ENCODE measurements at places on chromosomes 12 and 14. TPM values are rescaled to one million over a fixed set of nuclear protein-coding genes. Genes with fewer than 3 reads are reported as not detected.

The GEMIN2 gene
- 8.8 TPM for total RNA-seq

The CIROP gene
- not detected for total RNA-seq

The POU6F1 gene
- 8.6 TPM for total RNA-seq

The HEBP1 gene
- 55.0 TPM for total RNA-seq

The ANKRD33 gene
- not detected for total RNA-seq

The AHNAK2 gene
- total RNA-seq: 4.1 TPM

The AMHR2 gene
- total RNA-seq: not detected

The HIP1R gene
- total RNA-seq: 19.1 TPM

The TDRD9 gene
- total RNA-seq: 2.5 TPM

DNA sequence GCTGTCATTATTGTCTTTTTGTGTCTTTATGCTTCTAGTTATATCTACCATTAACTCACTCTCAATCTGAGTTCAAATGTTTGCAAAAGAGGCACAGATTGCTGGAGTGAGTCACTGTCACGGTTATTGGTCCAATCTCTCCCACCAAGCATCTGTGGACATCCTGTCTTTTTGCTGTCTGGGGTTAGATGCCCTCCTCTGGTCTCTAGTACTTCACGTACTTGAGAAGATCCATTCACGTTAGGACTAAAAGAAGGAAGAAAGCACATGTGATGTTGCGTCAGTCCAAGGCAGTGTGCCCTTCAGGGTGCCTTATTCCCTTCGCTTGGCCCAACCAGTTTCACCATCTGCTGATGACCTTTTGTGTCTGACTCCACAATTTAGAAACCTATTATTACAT is 72.3 kb upstream of the STXBP6 start:
- no peak for DNase-seq

- DNase-seq: no peak
Observed at GRCh38 chr12:124774054-124774461, 89.6 kb downstream of the SCARB1 start.

GRCh38 chr12:110067531-110067930 is 19.2 kb upstream of the C12orf76 start:
- no peak for DNase-seq

DNA sequence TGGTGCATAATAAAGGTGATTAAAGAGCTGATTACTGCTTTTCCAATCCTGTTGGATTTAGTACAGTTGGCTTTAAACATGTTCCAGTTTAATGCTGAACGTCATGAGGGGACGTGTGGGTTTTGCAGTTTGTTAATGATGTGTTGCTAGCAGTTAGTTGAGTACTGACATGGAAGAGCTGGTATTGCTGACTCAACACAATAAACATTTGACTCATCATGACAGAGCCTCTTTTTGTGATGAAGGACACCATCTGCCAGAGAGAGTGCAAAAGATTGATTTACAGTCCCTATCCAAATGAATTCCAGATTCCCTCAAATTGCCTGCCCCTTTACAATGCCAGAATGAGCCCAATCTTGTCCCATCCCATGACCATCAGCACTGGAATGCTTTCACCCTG is 346.2 kb upstream of the PRICKLE1 start:
- DNase-seq: no peak

DNA sequence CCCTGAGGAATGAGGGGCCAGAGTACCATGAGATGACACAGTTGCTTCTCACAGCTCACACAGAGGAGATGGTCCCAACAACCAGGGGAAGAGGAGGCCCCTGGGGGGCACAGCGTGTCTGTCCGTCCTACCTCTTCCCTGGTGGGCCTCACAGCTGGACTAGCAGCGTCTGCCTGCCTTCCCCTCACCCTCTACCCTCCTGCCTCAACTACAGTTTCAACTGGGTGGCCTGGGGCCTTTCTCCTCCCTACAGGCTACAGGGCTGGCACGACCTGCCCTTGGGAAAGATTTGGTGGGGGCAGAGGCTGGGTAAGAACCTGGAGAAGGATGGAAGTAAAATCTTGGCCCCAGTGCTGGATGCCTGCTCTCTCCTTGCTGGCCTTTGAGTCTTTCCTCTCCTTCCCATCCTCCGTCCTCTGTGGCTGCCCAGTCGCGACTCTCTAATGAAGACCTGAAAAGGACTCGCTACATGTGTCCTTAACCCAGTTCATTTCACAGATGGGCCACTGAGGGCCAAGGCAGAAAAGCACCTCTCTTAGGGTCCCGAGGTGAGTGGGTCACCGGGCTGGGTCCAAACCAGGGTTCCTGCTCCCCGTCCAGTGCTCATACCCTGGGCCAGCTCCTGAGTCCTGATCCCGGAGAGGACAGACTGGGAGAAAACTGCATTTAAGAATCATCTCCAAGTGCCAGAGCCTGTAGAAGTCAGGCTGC is 232.5 kb downstream of the BCL11B start:
- no peak for DNase-seq

DNA sequence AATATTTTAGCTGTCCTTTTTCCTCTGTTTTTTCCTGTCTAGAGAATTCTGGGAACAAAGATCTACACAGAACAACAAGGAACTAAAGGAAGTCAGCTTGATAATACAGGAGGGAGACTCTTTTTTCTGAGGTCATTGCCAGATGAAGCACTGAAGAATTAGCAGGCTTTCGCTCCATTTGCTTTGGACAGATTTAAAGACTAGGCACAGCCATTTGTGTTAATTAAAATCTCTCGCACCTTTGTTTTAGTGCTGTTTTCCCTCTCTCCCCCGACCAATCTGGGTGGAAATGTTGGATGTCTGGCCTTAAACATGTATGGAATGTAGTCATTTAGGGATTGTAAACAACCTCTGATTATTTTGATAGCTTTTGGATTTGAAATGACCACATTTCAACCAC is 9.6 kb upstream of the GPHN start:
- DNase-seq: no peak

DNA sequence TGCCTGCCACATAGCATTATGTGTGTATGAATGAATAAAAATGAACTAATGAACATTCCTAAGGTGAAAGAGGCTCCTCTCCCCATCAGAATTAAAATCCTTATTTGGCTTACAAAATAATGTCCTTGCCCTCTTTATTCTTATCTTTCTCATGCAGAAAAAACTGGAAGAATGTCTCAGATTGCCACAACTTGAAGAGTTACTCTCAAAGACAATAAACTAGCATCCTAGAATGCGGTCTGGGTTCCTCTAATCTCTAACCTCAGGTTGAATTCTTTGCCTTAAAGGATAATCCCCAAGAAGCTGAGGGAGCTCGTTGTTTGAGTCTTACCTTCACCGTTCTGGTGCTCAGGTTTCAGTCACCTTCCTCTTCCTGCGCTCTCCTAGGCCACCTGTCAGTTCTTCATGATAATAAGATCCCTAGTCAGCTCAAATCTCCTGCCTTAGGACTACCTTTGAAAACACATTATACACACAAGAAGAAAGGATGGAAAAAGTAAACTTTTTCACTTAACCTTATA is 147.1 kb downstream of the PHLDA1 start:
- DNase-seq: no peak

- DNase-seq: no peak
Observed at GRCh38 chr12:100845095-100845494, 50.5 kb downstream of the ANO4 start.

- DNase-seq: no peak
Observed at GRCh38 chr12:59085690-59086089, 165.4 kb upstream of the LRIG3 start.

DNA sequence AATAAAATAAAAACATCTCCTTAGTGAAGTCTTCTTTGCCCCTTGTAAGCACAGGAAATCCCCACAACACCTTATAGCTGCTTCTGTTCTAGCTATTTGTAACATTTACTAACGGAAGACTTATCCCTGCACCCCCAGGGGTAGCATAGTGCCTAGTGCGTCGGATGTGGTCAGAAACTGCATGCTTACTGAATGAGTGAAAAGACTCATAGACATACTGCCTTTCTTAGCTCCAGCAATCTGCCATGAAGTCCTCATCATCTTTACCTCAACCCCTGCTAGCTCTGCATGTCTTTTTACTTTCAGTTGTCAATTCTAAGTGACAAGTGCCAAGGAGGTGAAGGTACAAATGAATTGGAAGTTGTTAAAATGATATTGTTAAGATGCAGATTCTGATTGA is 12.9 kb downstream of the RIOX1 start:
- no peak for DNase-seq

- no peak for DNase-seq
Observed at GRCh38 chr14:35806006-35806907, 2.8 kb downstream of the RALGAPA1 start.

DNA sequence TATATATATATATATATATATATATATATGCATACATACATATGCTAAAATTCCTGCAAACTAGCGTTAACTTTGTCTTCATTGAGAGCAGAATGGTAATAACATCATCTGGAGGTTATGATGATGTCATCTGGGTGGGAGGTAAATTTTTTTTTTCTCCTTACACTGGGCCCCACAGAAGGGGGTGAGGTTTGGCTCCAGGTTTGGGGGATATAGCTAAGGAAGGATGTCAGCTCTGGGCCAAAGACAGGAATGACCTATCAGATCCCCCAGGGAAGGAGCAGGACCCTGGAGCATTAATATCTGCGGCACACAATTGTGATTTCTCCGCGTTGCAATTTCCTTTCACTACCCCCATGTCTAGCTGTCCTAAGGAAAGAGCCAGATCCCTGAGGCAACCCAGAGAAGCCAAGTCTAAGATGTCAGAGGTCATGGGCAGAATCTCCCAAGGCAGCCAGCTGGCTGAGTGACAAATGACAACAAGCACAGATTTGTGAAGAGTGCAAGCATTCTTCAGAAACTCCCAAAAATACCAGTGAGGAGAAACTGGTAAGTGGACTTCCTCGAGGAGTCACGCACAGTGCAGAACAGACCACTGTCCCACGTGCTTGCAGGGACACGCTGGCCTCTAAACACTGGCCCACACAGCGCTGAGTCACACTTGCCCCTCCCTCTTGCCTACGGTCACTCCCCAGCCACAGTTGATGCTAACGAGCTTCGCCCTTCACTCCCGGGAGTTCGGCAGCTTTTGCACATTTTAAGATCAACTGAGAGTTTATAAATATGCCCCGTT is 9.9 kb downstream of the UBC start:
- peak; percentile 86 for DNase-seq

DNA sequence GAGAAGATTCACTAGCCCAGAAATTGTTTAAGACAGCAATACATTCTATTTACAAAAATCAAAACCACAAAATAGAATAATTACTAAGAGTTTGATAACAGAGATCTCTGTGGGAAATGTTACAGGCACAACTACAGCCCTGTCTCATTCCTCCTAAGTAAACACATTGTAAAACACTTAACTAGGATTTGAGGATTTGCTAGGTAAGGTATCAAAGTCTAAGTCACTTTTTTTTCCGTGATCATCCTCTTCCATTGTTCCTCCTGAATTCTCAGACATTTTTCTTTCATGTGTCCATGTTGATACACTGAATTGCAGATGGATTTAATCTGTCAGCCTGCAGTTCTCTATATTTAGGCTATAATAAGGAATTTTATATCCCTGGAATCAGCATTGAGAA is 127.5 kb downstream of the ACSS3 start:
- no peak for DNase-seq

GRCh38 chr12:39230086-39230485 is 212.8 kb downstream of the KIF21A start:
- no peak for DNase-seq

DNA sequence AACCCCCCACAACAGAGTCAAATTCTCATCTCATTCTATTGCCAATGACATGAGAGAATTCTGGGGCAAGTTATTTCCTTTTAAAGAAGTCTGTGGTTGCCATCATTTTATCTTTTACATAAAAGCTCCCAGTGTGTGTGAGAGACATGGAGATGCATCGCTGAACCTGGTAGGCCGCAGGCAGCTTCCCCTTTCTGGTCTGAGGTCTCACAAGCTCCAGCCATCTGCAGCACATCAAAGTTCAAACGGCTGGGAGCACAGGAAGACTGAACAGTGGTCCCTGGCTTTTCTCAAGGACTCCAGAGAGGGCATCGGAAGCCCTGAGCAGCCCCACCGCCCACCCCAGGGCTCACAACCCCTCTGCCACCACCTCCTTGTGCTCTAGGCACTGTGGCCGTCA is 141.7 kb downstream of the RIMBP2 start:
- no peak for DNase-seq

GRCh38 chr12:62006076-62006732 is 254.0 kb upstream of the USP15 start:
- DNase-seq: no peak

DNA sequence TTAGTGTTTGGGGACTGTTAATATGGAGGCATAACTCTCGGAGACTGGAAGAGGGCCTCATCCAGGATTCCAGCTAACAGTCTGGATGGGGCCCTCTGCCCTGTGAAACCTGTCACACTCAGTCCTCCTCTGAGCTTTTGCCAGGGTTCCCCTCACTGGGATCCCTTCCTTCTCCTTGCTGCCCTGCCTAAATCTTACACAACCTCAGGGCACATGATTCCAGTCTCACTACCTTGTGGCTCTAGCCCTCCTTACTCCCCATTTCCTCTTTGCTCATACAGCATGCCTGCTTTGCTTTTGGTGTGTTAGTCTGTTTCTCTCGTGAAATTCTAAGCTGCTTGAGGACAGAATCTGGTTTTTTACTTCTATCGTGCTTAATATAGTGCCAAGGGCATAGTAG is 942 bp upstream of the GSG1 start:
- no peak for DNase-seq
